Suprapubic skin (tissue), 4 donors: ENCODE measurements at places on chromosomes 1 and 21. TPM values are rescaled to one million over a fixed set of nuclear protein-coding genes. Genes with fewer than 3 reads are reported as not detected.

GRCh38 chr1:81695741-81696140 is 105.0 kb upstream of the ADGRL2 start:
- no peak for DNase-seq

Gene PMVK
- total RNA-seq: 38.0 TPM

DNA sequence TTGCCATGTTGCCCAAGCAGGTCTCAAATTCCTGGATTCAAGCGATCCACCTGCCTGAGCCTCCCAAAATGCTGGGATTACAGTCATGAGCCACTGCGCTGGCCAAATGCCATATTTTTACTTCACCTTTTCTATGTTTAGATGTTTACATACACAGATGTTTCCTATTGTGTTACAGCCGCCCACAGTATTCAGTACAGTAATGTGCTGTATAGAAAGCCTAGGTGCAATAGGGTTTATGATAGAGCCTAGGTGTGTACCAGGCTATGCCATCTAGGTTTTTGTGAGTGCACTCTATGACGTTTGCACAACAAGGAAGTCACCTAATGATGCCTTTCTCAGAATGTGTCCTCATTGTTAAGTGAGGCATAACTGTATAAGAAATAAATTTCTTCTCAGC is 153.4 kb downstream of the CHRM3 start:
- DNase-seq: no peak

GRCh38 chr1:115712911-115713609 is 55.5 kb downstream of the CASQ2 start:
- DNase-seq: no peak

DNA sequence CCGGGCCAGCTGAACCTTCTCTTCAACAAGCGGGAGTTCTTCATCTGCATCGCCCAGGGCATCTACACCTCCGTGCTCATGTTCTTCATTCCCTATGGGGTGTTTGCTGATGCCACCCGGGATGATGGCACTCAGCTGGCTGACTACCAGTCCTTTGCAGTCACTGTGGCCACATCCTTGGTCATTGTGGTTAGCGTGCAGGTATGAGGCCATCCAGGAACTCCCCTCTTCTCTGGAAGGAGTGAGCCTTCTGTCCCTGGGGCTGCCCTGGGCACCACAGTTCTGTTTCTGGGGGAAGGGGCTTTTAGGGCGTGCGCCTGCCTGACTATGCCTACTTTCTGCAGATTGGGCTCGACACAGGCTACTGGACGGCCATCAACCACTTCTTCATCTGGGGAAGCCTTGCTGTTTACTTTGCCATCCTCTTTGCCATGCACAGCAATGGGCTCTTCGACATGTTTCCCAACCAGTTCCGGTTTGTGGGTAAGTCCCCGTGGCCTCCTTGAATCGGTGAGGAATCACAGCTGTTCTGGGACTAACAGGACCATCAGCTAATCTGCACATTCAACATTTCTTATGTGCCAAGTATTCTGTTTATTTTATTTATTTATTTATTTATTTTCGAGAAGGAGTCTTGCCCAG is 21.1 kb downstream of the ATP8B2 start:
- DNase-seq: no peak

DNA sequence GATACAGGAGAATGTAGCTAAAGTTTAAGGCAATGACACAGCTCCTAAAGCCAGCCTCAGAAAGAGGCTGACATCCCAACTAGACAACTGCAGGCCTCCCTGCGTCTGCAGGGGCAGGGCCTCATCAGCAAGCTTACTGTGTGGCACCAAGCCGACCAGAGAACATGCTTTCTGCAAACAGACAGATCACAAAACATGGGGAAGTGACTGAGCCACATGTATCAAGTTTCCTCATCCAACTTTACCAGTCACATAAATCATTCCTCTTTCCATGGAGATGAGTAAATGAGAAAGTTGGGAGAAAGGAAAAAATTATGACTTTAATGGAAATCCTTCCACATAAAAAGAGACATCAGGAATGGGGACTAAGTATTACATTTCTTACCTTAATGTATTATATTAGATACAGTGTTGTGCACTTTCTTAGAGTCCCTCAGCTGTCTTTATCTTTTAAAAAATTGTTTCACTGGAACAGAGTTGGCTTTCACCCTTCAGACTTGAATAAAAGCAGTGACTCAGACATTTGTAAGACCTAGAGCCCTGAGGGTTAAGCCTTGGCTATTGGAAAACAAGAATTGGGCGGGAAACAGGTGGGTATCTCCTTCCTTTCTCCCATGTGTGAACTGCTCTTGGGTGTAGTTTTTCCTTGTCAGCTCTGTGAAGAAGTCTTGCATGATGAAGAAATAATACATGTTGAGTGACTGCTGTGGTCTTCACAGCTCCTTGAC is 305.7 kb upstream of the SNX7 start:
- DNase-seq: no peak

Gene SERTAD4
- 18.5 TPM for total RNA-seq

GRCh38 chr1:93839753-93840152 is 39.3 kb downstream of the DNTTIP2 start:
- DNase-seq: no peak
